ENCODE measurements at places on chromosomes 11 and 22.

DNA sequence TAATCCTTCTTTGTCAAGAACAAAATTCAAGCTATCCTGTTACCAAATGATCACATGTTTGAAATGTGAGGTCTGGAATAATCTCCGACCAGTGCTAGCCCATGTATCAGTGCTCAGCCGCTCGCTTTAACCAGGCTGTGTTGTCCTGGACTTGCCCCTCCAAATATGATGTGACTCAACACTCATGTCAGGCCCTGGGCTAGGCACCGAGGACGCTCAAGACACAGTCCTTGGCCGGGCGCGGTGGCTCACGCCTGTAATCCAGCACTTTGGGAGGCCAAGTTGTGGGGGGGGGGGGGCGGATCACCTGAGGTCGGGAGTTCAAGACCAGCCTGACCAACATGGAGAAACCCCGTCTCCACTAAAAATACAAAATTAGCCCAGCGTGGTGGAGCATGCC is 54.1 kb upstream of the WNT7B start:
- no peak for DNase-seq

- DNase-seq: no peak
Observed at GRCh38 chr22:44405661-44406060, 92.4 kb downstream of the RTL6 start.

- no peak for DNase-seq
Observed at GRCh38 chr11:117371453-117371852, 43.8 kb downstream of the CEP164 start.

- DNase-seq: no peak
Observed at GRCh38 chr22:33000342-33001280, 57.6 kb downstream of the SYN3 start.

GRCh38 chr11:134666273-134667174 is 254.5 kb upstream of the B3GAT1 start:
- DNase-seq: no peak

- DNase-seq: no peak
Observed at GRCh38 chr11:92253421-92253820, 28.8 kb downstream of the FAT3 start.

DNA sequence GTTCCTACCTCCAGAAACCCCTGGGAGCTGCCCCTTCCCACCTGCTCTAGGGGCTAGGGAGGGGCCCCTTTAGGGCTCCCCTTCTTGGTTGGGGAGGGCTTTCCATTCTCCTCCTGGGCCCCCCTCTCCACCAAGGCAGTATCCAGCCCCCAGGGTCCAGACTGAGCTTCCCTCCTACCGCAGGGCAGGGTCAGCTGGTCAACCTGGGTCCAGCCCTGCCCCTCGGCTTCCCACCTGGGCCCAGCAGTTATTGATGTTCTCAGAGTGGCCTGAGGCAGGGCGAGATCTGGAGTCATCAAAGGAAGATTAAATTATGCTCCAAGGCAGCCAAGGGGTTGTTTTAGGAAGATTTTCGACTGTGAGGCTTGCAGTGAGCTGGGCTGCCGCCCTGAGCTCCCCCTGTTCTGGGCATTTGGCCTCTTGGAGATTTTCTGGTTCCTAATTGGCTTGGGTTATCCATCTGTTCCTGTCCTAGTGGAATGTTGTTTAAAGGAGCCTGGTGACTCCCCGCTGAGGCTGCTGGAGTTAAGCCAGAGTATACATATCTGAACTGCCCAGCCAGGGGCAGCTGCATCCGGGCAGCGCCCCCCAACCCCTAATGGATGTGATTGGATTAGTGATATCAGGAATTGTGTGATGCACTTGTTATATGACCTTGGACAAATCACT is 1.8 kb upstream of the SLC22A8 start:
- no peak for DNase-seq

DNA sequence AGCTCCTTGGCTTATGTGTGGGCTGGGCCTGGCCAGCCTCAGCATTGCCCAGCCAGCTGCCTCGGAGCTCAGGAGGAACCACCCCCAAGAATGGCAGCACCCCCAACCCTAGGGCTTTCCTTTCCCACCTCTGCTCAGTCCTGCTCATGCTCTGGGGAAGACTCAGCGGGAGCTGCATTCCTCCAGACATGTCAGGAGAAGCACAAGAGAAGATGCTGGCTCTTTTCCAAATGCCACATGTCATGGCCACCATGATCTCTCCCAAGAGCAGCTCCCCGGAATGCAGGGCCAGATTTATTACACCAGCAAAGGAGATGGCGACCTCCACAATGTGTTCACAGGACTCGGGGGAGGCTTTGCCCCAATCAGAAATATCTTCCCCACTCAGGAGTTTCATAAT is 143.7 kb downstream of the PKNOX2 start:
- DNase-seq: no peak

GRCh38 chr22:48702573-48703264 is 1125.0 kb downstream of the BRD1 start:
- DNase-seq: no peak

DNA sequence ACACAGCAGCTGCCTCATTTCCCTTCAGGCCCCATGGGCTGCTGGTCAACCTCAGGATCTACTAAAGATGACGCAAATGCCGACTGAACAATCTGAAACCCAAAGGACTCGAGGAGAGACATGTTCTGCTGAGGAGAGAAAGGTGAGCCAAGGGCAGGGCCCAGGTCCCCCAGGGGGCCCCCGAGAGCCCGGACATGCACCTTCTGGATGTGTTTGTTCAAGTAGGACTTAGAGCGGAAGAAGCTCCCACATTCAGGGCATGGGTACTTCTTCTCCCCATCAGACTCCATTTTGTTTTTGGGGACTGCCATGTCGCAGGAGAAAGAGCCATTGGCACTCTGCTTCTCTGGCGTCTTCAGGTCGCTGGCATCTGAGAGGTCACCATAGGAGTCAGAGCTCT is 19.3 kb downstream of the PATZ1 start:
- DNase-seq: no peak

DNA sequence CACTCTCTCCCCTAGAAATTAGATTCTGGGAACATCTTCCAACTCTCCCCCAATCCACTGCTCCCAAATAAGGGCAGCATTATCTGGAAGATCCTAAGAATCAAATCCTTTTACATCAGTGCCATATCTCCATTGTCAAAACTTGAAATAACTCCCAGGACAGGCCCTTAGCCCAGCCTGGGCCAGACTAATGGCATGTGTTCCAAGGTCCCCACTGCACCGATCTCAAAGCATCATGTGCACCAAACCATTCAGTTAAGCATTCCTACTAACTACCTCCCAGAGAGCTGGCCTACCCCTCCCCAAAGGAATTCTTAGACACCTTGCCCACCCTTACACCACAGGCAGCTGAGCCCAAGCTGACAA is 44.2 kb upstream of the POU2AF1 start:
- no peak for DNase-seq

DNA sequence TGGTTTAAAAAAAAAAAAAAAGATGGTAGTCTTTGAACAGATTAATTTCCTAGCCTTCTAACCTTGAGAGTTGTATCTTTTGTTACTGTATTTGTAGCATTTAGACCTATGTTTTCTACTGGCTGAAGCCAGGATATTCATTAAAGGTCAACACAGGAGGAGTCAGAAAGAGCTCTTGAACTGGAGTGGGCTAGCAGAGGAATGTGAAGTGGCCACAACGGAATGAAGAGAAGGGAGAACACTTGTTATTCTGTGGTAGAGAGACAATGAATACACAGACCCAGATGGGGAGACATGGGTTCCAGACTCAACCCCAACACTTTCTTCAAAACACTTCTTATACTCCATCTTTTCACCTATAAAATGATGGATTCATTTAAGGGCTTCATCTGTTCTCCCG is 88.1 kb downstream of the RELT start:
- DNase-seq: no peak

DNA sequence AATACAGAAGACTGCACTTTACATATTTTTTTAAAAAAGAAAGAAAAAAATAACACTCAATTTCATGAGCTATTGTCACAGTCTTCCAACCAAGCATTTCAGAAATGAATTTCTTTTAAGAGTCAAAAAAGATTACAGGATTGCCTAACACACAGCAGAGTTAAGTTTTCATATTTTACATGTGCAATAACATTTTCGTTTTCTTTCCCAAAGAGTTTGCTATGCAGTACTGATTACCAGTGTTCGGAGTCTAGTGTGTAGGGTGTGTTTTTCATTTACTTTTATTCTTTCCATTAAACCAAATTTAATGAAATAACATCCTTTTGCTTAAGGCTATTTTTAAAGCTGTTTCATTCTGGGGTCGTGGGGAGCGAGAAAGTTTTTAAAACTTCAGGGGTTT is 53.2 kb downstream of the MN1 start:
- DNase-seq: no peak
